ENCODE measurements at places on chromosomes 1 and 21.

DNA sequence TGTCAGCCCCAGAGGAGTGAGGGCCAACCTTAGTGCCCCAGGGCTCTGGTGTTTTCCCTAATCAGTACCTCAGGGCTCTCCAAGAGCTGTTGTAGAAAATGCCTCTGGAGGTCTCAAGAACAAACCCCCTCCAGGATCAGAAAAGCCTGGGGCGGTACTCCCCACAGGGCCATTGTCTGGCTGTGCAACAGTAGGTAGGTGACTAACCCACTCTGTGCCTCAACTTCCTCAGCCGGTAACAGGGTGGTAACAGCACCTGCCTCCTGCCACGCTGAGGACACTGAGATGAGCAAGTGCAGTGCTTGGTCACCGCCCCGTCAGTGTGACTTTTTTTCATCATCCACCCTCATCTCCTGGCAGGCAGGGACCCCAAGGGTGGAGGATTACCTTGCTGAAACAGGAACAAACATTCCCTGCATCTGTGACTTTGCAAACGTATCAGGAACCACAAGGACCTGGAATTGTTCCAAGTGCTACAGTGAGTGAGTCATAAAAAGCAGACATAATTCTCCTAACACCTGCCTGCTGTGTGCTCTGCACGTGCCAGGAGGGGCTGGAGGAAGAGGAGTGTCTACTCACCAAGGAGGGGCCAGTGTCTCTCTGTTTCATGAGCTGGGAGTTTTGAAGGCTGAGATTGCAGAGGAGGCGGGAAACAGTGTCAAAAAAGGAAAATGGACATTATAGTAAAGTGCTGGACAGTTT is 440.8 kb downstream of the NPHP4 start:
- DNase-seq, result no peak

- no peak for DNase-seq
Measured at GRCh38 chr1:187977298-187977697, 1148.5 kb downstream of the PLA2G4A start.

DNA sequence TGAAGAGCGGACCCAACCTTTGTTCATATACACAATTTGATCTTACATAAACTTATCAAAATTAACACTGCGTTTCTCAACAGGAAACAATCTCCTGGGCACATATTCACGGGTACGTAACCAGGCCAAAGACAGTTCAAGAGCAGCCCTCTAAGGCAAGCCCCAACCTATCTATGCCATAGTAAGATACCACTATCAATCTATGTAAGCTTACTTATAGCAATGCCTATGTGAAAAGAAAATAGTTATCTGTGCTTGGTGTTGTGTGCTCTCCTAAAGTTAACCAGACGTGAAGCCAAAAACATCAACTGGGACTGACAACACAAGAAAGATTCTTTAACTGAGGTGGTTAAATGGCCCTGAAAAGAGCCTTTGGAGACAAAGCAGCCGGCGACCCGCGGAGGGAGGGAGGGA is 49.4 kb upstream of the BOLA1 start:
- no peak for DNase-seq

GRCh38 chr1:179663810-179664209 is 72.2 kb downstream of the TDRD5 start:
- no peak for DNase-seq

GRCh38 chr1:214326406-214326805 is 45.4 kb downstream of the SMYD2 start:
- no peak for DNase-seq

- no peak for DNase-seq
Measured at GRCh38 chr1:218887141-218887925, 286.3 kb upstream of the LYPLAL1 start.

DNA sequence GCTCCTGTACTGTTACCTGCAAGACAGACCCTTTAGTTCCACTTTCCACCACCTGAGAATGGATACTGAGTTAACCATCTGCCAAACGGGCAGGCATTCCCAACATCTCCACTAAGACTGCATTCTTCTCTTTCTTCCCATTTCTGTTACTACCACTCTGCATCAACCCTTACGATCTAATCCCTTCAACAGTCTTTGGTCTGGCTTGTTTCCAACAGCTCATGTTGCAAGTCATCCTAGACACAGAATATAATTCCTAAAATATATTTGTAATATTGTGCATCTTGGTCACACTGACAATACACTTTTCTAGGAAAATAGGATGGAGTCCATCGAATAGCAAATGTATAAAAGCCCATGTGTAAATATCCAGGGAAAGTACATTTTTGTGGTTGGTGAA is 166.7 kb downstream of the SIPA1L2 start:
- no peak for DNase-seq

DNA sequence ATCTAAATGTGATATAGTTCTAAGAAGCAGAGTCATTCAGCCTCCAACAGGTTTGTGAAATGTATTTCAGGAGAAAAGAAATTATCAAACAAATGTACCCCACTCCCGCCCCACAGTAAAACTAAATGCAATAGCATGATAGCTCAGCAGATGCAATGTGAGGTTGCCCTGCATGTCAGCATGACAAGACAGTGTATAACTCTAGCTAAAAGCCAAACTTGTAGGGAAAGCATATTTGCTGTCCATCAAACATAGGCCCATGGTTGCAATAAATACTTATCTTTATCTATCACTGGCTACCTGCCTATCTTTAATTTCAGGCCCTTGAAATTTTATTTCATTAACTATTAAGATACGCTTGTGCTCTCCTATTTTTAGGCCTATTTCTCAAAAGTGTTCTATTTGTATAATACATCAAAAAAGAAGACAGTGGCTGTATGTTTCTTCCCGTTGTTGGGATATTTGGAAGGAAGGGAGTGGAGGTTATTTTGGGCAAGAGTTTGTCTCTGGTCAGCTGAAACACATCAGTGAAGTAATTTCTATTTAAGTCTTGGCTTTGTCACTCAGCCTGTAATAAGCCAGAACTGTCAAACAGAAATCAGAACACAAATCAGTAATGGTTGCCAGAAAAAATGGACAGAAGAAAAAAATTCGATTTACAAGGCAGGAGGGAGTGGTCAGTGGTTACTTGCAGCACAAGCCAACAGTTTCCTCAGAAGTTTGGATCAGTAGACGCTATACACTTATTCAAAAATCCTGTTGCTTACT is 307.4 kb upstream of the ADGRL2 start:
- DNase-seq, result no peak

DNA sequence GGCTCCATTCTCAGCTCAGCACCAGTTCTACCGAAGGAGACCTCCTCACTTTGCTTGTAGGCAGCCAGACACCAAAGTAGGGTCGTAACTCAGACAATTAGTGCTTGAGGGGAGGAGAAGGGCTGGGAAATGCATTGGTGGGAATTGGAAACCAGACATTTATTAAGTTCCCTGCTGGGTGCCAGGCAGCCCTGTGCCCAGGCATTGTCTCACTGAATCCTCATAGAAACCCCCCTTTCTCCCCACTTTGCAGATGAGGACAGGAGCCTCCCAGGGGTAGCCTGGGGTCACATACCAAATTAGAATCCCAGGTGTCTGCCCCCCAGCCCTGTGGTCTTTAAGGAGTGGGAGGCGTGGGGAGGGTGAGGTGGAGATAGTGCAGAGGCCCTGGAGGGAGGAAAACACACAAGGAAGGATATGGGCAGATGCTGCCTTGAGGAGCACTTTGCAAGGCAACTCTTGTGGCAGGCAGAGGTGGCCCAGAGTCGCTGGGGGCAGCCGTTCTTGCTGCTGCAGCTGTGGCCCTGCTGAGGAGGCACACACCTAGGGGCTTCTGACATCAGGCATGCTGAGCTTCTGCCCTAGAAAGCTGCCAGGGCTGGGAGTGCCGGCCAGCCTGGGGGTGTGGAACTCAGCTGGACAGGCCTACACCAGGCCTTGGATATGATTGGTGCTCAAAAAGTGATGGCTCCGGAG is 29.4 kb downstream of the CDK18 start:
- no peak for DNase-seq

DNA sequence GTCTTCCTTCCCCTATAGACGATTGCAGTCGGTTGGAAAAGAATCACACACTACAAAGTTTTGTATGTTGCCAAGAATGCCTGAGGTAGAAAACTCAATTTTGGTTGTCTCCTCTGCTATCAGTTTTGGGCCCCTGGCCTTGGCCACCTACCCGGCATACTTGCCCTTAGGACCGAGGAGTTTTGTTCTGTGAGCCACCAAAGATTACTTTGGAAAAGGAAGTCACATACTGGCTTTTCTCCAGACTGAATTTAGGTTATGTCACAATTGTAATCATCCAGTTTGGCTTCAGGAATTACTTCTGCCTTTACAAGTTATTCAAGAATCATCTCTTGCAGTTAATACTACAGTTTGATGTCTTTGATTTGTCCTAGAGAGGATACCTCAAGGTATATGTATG is 71.4 kb downstream of the RGL1 start:
- DNase-seq, result no peak

DNA sequence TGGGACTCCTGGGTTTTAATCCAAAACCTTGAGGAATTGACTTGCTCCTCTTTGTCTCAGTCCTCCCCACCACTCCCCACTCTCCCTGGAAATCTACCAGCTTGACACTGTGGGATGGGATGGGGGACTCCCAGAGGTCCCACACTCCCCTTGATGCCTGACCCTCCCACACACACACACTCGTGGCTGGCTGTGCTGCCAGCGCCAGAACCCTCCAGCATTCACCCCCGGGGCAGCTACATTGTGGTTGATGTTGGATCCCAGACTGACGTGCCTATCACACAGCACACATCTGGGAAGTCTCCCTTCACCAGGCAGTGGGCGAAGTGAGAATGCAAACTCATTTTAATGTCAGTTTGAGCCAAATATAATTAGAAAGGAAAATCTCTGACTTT is 10.0 kb downstream of the KIRREL1 start:
- DNase-seq, result no peak

DNA sequence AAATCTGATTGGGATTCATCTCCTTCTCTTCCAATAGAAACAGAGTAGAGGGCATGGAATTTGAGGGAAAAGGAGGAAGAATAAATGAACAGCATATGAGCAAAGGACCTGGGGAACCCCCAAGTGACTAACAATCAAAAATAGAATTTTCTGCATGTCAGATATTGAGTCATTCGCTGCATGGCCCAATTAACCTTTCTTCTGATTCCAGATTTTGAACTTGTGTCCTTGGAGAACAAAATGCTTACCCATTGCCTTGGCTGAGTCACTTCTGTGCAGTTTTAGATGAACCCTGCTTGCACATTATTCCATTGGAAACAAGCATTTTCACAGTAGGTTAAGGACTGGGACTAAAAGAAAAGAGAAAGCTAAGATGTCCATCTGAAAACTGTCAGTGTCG is 390.5 kb downstream of the ST6GALNAC3 start:
- no peak for DNase-seq

DNA sequence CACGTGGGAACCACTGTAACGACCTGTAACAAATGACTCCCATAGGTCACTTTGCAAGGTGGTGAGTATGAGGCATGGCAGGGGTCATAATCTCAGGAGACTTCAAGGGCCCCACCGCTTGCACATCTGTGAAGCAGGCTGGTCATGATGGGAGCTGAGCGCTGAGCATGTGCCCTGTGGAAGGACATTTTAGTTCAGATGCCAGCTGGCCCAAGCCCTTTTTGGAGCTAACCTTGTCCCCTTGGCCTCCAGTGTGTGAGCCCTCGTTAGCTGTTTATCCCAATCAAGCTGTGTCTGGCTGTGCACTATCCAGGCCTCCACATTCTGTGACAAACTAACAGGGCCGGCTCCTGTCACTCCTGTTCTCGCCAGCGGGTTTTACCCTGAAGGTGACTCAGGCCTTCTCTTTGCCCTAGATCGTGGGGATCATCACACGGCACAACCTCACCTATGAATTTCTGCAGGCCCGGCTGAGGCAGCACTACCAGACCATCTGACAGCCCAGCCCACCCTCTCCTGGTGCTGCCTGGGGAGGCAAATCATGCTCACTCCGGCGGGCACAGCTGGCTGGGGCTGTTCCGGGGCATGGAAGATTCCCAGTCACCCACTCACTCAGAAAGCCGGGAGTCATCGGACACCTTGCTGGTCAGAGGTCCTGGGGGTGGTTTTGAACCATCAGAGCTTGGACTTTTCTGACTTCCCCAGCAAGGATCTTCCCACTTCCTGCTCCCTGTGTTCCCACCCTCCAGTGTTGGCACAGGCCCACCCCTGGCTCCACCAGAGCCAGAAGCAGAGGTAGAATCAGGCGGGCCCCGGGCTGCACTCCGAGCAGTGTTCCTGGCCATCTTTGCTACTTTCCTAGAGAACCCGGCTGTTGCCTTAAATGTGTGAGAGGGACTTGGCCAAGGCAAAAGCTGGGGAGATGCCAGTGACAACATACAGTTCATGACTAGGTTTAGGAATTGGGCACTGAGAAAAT is 7.6 kb downstream of the NPPA start:
- no peak for DNase-seq

GRCh38 chr1:208059409-208060001 is 148.6 kb upstream of the CD34 start:
- DNase-seq, result no peak

GRCh38 chr1:111392460-111392945 is 35.0 kb downstream of the OVGP1 start:
- no peak for DNase-seq

DNA sequence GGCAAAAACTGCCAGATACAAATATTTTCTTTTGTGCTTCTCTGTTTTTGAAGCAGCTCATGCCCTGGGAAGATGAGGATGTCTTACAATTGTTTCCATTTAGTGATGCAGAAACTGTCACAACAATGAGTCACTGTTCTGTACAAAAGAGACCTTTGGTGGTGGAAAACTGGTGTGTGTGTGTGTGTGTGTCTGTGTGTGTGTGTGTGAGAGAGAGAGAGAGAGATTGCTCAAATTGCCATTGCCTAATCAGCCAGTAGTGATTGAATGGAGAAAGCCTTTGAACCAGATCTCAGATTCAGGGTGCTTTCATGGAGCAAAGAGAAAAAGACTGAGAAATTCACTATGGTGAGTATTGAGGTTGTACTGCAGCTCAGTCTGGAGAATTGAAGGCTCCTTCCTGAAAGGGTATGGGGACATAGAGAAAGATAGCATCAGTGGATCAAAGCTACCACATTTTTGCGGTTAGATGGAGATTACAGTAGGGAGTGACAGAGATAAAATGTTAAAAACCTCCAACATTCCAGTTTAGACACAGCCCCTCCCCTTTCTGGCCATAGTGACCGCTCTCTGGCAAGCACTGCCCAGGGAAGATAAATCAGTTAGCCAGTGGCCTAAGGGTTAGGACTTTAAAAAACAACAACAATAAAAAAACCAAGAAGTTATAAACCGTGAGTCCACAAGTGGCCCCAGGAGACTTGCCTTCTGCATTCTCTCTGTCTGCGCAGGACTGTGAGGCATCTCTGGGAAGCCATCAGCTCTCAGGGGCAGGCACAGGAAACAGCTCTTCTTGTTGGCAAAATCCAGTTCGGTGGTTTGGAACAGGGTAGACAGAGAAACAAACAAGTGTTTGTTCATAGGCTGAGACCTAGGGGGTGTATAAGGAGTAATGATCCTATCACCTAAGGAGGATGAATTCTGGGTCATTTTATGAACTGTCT is 406.5 kb downstream of the DUSP10 start:
- peak; percentile 74 for DNase-seq

DNA sequence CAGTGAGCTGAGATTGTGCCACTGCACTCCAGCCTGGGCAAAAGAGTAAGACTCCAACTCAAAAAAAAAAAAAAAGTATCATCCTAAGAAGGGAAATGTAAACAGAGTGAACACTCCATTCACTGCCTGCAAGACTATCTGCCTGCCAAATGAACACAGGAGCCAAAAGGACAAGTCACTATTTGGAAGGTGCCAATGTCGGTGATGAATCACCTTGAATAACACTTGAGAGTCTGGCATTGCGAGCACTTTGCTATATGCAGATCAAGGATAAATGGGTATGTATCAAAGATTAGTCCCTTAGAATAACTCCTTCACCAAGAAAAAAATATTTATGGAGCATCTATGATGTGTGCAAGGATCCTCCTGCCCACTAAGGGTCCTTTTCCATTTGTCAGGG is 6.6 kb downstream of the UBR4 start:
- DNase-seq, result no peak

- DNase-seq, result no peak
Measured at GRCh38 chr1:201500670-201501120, 6.2 kb downstream of the CSRP1 start.

Measured in coronary artery (tissue), 2 donors.